NCI-H1930 (cell line): ENCODE measurements at places on chromosomes 12 and 14.
A peak's percentile ranks its signal among the peaks of the same experiment; 100 is the strongest.

- DNase-seq: no peak
Measured at GRCh38 chr12:46547421-46548354, 175.1 kb upstream of the SLC38A2 start.

DNA sequence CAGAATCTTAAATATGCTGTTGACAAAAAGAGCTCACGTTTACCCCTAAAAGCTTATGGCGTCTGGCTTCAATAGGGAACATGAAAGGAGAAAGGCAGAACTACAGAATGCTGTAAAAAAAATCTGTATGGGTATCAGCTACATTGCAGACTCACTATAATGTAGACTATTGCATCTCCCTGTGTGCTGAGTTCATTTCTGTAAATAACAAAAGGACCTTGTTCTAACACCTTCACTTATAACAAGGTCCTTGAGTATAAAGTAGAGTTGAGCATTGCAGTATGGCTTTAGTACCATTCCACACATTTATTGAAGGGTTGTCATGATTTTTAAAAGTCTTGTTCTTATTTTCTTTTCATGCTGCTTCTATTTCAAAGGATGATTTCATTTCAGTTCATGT lies 165.3 kb downstream of the NPAS3 start:
- DNase-seq: no peak

GRCh38 chr12:49824895-49825294 lies 3.3 kb downstream of the NCKAP5L start:
- DNase-seq: no peak

- no peak for DNase-seq
Measured at GRCh38 chr12:131862994-131863710, 31.3 kb upstream of the ULK1 start.

DNA sequence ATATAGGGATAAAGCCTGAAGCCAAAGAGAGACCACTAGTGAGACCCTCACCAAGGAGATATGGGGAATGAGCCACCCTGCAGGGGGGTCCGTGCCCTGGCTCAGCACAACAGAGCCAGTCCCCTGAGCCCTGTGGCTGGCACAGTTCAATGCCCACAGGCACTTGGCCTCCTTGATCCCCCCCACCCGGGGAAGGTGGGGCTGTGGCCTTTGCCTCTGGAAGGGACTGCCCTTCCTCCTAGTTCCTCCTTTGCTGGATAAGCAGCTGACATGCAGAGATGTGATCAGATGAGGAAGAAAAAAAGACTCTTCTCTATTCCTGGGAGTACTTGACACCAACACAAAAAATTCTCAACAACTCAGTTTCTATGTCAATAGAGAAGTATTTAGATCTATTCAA lies 19.9 kb downstream of the TTC7B start:
- DNase-seq: no peak

DNA sequence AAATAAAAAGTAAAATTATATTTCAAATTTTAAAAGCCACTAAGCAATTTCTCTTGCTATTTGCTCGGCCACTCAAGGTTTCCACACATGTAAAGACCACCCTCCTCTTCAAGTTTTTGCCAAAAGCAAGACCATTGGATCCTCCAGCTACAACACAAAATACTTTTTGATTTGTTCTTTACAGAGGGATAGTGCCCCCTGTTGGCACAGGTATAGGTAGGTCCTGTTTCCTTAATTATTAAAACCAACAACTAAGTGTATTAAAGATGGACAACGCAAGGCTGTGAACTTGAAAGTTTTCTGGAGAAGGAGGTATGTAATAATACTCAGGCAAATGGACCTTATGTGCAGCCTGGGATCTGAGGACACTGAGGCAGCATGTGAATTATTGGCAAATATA lies 23.8 kb downstream of the ATP6V1D start:
- DNase-seq: peak; percentile 5

- no peak for DNase-seq
Measured at GRCh38 chr14:78767436-78767835, 597.3 kb downstream of the NRXN3 start.

- no peak for DNase-seq
Measured at GRCh38 chr14:83044001-83044400, 1510.3 kb upstream of the SEL1L start.

GRCh38 chr12:71599210-71599609 lies 64.4 kb downstream of the ZFC3H1 start:
- DNase-seq: no peak
